ENCODE measurements at places on chromosomes 5 and 9. TPM values are rescaled to one million over a fixed set of nuclear protein-coding genes. Genes with fewer than 3 reads are reported as not detected.
A peak's percentile ranks its signal among the peaks of the same experiment; 100 is the strongest.

- DNase-seq, result no peak
- peaks cover 50% of the 10 kb centered on the region for H3K4me1 ChIP-seq
- H3K27ac ChIP-seq, result no peak overlapping the region
- no peak overlapping the region for H3K4me3 ChIP-seq
- H3K36me3 ChIP-seq, result no peaks in the 10 kb centered on the region
Measured at GRCh38 chr9:79695531-79696175, 123.9 kb downstream of the TLE4 start.

The SPRY4 gene
- 0.93 TPM for total RNA-seq

DNA sequence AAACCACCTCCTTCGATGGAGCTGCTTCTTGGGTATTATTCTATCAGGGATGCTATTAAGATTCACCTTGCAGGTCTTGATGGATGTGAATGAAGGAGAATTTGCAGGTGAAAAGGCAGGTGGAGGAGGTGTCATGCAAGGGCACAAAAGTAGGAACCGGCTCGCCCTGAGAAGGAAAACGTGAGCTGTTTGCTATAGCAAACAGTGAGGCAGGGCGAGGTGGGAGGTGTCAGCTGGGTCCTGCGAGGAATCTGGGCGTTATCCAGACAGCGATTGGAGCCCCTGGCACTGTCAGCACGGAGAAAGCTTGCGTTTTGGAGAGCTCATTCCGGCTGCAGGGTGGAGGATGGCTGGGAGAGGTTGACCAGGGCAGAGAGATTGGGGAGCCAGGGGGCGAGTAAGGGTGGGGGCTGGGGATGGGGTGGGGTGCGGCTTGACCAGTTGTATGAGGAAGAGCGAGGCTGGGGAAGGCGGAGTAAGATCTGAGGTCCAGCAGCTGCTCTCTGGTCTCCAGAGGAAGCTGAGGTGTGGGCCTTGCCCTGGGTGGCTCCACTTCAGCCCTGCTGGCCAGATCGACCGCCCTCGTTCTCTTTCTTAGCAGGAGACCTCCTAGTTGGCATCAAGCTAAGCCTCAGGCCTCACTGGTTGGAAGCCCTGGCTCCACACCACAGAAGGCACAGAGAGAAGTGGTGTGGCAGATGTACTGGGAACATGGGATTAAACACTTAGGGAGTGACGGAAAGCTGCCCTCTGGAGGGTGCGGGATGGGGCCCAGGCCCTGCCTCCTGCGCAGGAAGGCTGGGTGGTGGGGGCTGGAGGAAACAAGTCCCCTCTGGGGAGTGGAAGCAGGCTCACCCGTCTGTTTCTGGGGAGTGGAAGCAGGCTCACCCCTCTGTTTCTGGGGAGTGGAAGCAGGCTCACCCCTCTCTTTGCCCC, 54.7 kb upstream of the NEURL1B start:
- H3K27ac ChIP-seq, result no peak overlapping the region
- H3K4me3 ChIP-seq, result no peak overlapping the region
- no peak for DNase-seq
- no peaks in the 10 kb centered on the region for H3K4me1 ChIP-seq
- no peaks in the 10 kb centered on the region for H3K36me3 ChIP-seq
- peaks cover 9% of the 10 kb centered on the region for H3K27me3 ChIP-seq

The SLC6A7 gene
- not detected for total RNA-seq

- H3K4me3 ChIP-seq, result no peak overlapping the region
- no peaks in the 10 kb centered on the region for H3K4me1 ChIP-seq
- H3K27ac ChIP-seq, result no peak overlapping the region
- no peaks in the 10 kb centered on the region for H3K27me3 ChIP-seq
Measured at GRCh38 chr9:108235609-108236008, 620.2 kb downstream of the ACTL7B start.

DNA sequence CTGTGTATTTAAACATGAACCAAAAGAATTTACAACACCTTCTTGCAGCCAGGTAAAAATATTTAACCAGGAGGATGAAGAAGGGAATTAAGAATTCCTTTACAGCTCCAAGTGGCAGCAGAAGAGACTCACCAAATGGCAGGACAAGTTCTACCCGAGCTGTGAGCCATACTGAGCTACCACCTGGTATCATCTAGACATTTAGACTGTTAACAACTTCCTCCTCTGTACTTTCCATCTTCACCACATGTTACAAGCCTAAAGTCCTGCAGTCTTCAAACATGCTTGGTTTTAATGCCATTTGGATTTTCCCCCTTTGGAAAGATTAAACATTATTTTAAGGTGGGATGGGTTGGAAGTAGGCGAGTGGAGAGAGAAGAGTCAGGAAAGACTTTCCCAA, 190.2 kb downstream of the TRPM6 start:
- H3K27me3 ChIP-seq, result peaks cover 25% of the 10 kb centered on the region
- H3K27ac ChIP-seq, result no peak overlapping the region
- DNase-seq, result no peak
- H3K4me1 ChIP-seq, result no peaks in the 10 kb centered on the region

The BARX1 gene
- 1.9 TPM for total RNA-seq

DNA sequence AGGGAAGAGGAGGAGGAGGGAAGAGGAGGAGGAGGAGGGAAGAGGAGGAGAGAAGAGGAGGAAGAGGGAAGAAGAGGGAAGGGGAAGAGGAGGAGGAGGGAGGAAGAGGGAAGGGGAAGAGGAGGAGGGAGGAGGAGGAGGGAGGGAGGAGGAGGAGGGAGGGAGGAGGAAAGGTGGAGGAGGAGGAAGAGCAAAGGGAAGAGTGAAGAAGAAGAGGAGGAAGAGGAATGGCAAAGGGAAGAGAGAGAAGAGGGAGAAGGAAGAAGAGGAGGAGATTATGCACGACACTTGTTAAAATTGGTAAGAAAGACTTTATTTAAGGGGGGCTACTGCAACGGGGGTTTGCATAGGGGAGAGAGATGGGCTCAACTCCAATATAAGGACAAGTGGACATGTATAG, 221.2 kb downstream of the SLIT3 start:
- peak overlapping the region; percentile 22 for H3K27ac ChIP-seq
- H3K27me3 ChIP-seq, result no peaks in the 10 kb centered on the region
- no peaks in the 10 kb centered on the region for H3K36me3 ChIP-seq
- no peak for DNase-seq

The LAMC3 gene
- 0.40 TPM for total RNA-seq

All from activated CD4-positive, alpha-beta T cell treated with anti-CD3 and anti-CD28 coated beads for 36 hours (primary cell).